ENCODE measurements at places on chromosomes 2 and 18.

- H3K4me3 ChIP-seq = no peak overlapping the region
- peaks cover 2% of the 10 kb centered on the region for H3K27me3 ChIP-seq
- H3K27ac ChIP-seq = no peak overlapping the region
- DNase-seq = no peak
- H3K4me1 ChIP-seq = peaks cover 9% of the 10 kb centered on the region
- H3K36me3 ChIP-seq = no peaks in the 10 kb centered on the region
Observed at GRCh38 chr2:113255140-113256070, 23.3 kb downstream of the PAX8 start.

GRCh38 chr18:23958036-23958435, 56.5 kb upstream of the TTC39C start:
- no peak overlapping the region for H3K4me3 ChIP-seq
- peak; percentile 86 for DNase-seq

GRCh38 chr2:51120754-51121280, 88.9 kb upstream of the NRXN1 start:
- no peak overlapping the region for H3K27ac ChIP-seq
- no peaks in the 10 kb centered on the region for H3K36me3 ChIP-seq
- H3K27me3 ChIP-seq = no peaks in the 10 kb centered on the region
- no peak overlapping the region for H3K4me3 ChIP-seq
- no peaks in the 10 kb centered on the region for H3K4me1 ChIP-seq
- DNase-seq = no peak

GRCh38 chr2:23449831-23450331, 64.9 kb downstream of the KLHL29 start:
- peaks cover 3% of the 10 kb centered on the region for H3K27me3 ChIP-seq
- H3K4me1 ChIP-seq = peaks cover 23% of the 10 kb centered on the region
- no peaks in the 10 kb centered on the region for H3K36me3 ChIP-seq
- H3K4me3 ChIP-seq = no peak overlapping the region
- peak; percentile 78 for DNase-seq

All from muscle of leg (tissue), 16 donors.